ENCODE measurements at places on chromosomes 2 and 18.

DNA sequence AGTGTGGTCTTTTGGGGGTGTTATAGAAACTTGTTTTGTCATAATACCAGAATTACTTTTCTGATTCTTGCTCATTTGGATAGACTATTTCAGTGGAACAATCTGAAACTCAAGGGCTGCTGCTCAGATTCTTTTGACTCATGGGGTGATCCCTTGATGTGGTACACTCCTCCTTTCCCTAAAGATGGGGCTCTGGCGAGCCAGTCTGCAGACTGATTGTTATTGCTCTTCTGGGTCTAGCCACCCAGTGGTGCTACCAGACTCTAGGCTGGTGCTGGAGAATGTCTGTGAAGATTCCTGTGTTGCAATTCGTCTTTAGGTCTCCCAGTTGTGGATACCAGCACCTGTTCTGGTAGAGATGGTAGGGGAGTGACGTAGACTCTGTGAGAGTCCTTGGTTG lies 4.2 kb upstream of the MARS2 start:
- no peak for DNase-seq

- no peak for DNase-seq
Observed at GRCh38 chr18:45139478-45139877, 458.8 kb downstream of the SETBP1 start.

GRCh38 chr2:119025762-119026351 lies 83.9 kb downstream of the MARCO start:
- DNase-seq, result no peak

DNA sequence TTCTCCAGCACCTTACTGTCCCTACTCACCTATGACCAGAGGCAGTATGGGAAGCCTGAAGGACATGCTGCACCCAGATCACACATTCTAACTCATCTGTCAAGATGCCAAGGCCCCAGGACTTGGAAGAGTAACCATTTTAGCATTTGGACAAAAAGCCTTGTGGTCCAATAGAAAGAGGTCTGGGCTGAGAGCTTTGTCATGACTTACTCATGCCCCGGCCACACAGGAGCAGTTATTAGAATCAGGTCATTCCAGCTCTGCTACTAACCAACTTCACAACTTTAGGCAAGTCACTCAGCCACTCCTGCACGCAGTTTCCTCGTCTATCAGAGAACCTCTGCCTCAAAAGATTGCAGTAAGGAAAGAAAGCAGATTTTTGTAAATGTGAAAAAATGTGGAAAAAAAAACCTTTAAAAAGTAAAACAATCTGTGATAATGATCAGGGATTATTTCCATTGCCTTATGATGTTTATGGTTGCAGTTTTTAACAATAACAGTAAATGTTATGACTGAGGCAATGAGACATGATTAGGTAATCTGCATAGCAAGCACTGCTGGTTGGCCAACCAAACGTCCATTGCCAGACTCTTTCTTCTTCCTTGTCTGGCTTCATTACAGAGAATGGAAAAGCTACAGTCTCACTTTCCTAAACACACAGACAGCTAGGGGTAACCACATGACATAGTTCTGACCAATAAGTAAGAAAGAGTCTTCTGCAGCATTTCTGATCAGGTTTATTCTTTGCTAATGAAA lies 255.4 kb upstream of the CHAC2 start:
- no peak for DNase-seq

- DNase-seq, result no peak
Observed at GRCh38 chr2:211437396-211437795, 881.0 kb downstream of the CPS1 start.

- peak; percentile 2 for DNase-seq
Observed at GRCh38 chr18:49227441-49228165, 232.8 kb downstream of the DYM start.

- DNase-seq, result no peak
Observed at GRCh38 chr18:8708670-8709069, 3.3 kb downstream of the MTCL1 start.

- no peak for DNase-seq
Observed at GRCh38 chr2:38863061-38863695, 12.6 kb downstream of the DHX57 start.

DNA sequence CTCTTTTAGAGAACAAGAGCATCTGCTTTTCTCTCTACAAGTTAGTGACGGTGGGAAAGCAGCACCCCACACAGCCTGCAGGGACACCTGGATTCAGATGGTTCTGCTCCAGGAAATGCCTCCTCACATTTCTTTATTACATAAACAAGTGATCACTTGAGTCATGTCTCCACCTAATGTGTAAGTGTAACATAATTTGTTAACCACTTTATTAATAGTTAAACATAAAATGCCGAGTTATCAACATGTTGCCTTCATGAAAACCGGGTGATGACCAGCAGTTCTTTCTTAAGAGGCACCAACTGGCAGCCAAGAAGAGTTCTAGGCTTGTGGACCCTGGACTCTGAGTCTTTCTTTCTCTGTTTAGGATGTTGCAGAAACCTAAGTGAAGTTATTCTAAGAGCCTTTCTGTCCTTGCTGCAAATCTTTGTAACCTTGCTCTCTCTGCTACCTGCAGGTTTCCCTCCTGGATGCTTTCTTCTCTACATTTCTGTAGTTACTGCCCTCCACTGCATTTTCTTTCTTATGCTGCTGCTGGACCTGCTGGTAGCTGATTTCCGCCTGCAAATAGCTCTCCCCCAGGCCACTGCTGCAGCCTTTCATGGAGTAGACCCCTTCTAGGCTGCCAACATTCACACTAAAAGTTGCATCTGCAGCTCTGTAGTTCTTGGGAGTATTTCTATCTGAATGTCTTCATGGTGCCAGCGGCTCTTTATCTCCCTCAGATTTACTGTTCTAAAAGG lies 24.3 kb downstream of the UPP2 start:
- DNase-seq, result no peak

Measured in activated CD8-positive, alpha-beta memory T cell treated with anti-CD3 and anti-CD28 coated beads for 4 hours (primary cell).